Activated naive CD4-positive, alpha-beta T cell (primary cell): ENCODE measurements at places on chromosomes 2 and 18.

DNA sequence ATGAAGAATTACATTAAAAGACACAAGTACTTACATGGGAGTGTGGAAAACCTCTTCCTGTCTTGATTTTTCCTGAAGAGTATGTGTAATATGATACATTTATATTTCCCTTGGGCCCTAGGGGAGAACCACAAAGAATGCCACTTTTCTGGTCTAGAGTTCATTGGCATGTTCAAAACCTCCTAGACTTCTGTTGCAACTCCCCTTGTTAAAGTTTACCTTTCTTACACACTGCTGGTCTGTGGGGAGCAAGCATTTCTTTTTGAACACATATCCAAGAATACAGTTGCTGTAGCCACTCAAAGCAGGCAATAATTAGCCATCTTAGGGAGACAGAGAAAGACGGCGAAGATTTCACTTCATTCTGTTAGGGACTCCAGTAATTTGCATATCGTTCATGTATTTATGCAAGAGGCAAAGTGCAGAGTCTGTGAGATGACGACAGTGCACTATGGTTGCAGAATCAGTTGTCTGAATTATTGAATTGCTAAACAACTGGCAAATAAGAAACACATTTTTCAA is 103.5 kb downstream of the NOL4 start:
- DNase-seq = no peak

- DNase-seq = no peak
Observed at GRCh38 chr2:38436227-38436664, 59.2 kb upstream of the ATL2 start.

GRCh38 chr2:25251071-25251421 is 82.7 kb upstream of the POMC start:
- DNase-seq = no peak

- no peak for DNase-seq
Observed at GRCh38 chr18:55272510-55273243, 313.4 kb upstream of the CCDC68 start.

GRCh38 chr2:74414441-74414840 is 7.0 kb downstream of the C2orf81 start:
- DNase-seq = no peak
